ENCODE measurements at places on chromosomes 1 and 21.

GRCh38 chr21:37684547-37684946, 231.7 kb downstream of the KCNJ6 start:
- no peak for DNase-seq

- no peak for DNase-seq
Observed at GRCh38 chr21:35102488-35103371, 53.6 kb upstream of the RUNX1 start.

DNA sequence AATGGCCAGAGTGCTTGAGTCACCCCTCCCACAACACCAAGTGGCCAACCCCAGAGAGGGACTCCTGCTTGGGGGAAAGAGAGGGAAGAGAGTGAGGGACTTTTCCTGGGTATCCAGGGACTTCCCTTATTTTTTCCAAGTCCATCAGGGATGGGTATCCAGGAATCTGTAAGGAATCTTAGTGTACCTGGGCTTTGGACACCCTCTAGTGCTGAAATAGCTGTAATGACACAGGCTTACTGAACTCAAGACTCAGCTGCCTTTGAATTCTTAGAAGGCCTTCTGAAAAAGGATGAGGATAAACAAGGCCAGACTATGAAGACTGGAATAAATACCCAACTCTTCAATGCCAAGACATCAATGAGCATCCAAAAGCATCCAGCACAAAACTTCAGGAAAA, 12.0 kb downstream of the TSHB start:
- DNase-seq, result no peak

- DNase-seq, result no peak
Observed at GRCh38 chr1:223308136-223308535, 55.8 kb downstream of the SUSD4 start.

- DNase-seq, result no peak
Observed at GRCh38 chr1:82843876-82844275, 1043.1 kb downstream of the ADGRL2 start.

GRCh38 chr1:174265282-174265681, 106.0 kb downstream of the RABGAP1L start:
- DNase-seq, result no peak

GRCh38 chr1:243930822-243931671, 81.0 kb upstream of the AKT3 start:
- DNase-seq, result no peak

DNA sequence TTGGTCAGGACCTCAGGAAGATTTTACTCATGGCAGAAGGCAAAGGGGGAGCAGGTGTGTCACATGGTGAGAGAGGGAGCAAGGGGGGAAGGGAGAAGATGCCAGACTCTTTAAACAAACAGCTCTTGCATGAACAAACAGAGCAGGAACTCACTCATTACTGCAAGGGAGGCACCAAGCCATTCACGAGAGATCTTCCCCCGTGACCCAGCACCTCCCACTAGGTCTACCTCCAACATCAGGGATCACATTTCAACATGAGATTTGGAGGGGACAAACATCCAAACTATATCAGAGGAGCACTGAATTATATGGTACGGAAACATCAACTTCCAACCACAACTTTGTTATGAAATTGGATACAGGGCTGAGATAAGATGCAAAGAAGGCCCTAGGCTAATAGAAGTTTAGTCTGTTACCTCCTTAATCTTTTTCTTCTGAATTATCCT, 164.9 kb downstream of the ST6GALNAC3 start:
- DNase-seq, result no peak

DNA sequence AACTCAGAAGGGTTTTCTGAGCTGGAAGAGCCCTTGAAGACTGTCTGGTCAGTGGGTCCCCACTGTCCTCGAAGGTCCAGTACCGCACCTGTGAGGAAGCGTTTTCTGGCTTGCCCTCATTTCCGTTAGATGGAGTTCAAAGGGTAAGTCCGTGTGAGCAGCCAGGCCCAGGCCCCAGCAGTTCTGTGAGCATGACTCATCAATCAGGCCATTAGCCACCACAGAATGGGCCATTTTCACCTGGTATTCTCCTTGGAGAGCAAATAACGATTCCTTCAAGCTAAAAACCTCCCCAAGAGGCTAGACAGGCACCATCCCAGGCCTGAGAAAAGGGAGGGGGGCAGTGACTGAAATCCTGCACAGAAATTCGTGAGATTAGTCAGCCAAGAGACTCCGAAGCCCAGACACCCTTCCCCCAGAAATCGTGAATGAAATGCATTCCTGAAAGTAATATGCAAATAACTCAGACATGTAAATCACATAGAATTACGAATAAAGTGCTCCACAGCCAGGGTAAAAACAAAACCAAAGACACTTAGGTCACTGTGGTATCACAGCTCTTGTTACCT, 66.0 kb downstream of the BCAR3 start:
- no peak for DNase-seq

- DNase-seq, result no peak
Observed at GRCh38 chr1:77282187-77282865, 507 bp downstream of the AK5 start.

DNA sequence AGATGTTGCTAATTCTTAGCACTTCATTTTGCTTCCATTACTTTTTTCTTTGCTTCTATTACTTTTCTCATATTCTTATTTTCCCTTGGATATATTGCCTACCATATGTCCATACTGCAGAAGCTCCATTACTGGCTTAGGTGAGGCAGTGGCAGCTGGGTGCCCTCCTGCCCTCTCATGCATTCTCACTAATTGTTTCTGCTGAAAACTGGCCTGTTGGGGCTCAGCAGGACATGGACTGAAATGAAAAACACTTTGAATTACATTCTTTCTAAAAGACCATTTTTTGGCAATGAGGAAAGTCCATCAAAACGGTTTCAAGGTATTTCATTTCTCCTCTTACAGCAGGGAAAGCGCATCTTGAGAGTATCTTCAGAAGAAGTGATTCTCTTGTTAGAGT, 122.9 kb downstream of the MAST2 start:
- no peak for DNase-seq

DNA sequence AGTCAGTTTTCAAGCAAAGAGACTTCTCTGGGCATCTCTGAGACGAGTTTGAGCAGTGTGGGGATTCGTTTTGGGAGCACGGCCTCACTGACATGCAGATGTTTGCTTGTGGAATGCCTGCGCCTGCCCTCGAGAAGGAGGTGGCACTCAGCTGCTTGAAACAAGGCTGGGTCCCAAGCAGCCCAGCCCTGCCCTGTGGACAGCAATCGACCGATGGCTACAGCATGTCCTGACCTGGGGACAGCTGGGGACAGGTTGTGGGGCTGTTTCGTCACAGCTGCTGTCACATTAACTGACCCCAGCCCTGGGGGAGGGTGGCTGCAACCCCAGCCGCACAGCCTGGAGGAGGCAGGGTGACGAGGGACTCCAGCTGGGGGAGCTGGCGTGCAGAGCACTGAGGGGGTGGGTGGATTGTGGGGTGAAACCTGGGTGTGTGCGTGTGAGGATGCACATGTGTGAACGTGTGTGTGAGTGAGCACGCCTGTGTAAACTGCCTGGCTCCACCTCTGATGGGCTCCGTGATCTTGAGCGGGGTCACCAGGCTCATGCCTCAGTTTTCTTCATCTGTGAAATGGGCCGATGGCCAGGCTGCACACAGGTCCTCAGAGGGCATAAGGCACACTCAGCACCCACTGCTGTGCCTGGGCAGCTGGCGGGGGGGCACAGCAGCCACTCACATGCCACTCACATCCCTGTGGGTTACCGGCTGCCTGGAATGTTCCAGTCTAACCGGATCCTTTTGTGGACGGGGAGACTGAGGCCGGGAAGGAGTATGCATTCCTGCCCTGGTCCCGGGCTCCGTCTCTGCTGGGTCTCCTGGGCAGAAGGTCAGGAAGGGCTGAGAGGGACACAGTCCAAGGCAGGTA, 49.3 kb downstream of the COL18A1 start:
- DNase-seq, result no peak

- DNase-seq, result no peak
Observed at GRCh38 chr1:238961790-238962189, 424.6 kb upstream of the CHRM3 start.

GRCh38 chr1:24978383-24979032, 48.4 kb upstream of the RUNX3 start:
- no peak for DNase-seq

- no peak for DNase-seq
Observed at GRCh38 chr1:74908131-74908530, 175.2 kb downstream of the TYW3 start.

- DNase-seq, result no peak
Observed at GRCh38 chr1:117644696-117645311, 39.0 kb downstream of the TENT5C start.

DNA sequence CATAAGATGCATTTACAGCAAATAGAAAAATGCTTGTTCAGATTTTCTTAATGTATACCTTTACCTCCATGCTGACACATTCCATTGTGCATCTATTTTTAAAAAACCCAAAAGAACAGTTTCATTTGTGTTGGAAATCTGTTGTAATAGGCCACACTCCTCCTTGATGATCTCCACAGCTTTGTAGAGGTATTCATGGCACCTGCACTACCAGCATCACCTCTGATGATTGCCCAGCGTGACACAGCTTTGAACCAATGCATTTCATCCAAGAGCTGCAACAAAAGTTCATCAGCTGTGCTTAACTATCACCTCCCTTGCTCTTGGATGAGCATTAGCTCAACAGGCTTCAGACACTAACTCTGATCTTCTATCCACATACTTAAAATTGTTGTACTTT, 8.2 kb downstream of the DYNLT5 start:
- DNase-seq, result no peak

- no peak for DNase-seq
Observed at GRCh38 chr1:45792744-45793143, 10.7 kb upstream of the MAST2 start.

All from right renal pelvis (tissue), 4 donors.